ENCODE measurements at places on chromosomes 5 and 9.

- DNase-seq: no peak
Measured at GRCh38 chr5:133610489-133611356, 1.6 kb downstream of the FSTL4 start.

- no peak for DNase-seq
Measured at GRCh38 chr5:117454716-117455212, 880.1 kb upstream of the SEMA6A start.

DNA sequence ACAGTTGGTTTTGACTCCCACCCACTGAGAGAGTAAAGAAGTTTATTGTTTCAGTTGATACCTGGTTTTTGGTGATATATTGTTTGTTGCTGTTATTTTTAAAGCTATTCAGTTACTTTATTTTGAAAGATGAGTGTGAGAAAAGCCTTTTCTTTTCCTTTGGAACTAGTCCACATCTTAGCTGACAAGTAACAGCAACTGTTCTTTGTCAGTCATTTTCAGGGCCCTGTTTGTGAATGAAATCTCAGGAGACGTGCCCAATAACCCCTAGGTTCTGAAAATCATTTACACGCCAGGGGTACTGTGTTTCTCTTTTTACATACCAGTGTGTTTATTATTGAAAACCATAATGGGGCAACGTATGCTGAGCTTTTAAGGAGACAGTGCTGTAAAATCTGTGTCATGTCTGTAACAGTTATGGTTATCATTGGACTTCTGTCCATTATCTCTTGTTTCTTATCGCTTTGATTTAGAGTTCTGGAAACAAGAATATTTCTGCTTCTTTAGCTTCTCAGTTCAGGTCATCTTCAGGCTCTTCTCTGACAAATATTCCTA is 75.0 kb downstream of the LIX1 start:
- no peak for DNase-seq

DNA sequence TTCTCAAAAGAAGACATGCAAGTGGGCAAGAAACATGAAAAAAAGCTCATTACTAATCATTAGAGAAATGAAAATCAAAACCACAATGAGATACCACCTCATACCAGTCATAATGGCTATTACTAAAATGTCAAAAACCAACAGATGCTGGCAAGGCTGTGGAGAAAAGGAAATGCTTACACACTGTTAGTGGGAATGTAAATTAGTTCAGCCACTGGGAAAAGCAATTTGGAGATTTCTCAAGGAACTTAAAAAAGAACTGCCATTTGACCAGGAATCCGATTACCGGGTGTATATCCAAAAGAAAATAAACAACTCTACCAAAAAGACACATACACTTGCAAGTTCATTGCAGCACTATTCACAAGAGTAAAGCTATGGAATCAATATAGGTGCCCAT is 595.4 kb upstream of the RIOK2 start:
- DNase-seq: no peak

DNA sequence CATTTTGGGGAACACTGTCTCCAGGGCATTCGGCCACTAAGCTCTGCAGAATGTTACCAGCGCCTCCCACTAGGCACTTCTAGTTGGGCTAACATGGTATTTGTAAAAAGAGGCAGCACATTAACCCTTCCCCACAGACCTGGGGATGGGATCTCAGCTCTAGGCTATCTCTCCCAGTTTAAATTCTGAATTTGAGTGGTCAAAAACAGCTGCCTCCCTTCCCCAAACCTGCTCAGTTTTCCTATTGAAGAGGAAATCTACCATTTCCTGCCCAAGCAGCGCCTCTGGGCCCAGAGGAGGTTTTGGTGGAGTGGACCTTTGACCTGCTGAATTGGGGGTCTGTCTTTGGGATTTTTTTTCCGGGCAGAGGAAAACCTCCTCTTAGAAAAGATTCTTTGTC is 53.2 kb downstream of the ENC1 start:
- no peak for DNase-seq

- no peak for DNase-seq
Measured at GRCh38 chr9:79709743-79710674, 138.2 kb downstream of the TLE4 start.

DNA sequence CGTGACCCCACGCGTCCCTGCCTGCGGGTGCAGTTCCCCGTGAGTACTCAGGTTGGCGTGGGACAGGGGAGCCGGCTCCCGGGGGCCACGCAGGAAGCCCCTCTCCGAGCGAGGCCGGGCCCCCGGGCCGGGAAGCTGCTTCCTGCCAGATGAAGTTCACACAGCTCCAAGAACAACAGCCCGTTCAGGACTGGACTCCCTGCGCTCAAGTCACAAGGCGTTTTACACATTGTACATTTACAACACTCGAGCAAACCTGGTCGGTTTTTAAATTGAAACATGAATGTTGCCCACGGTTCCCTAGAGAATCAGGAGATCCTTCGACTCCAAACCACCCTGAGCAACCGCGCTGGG is 22.4 kb downstream of the SLC9A3 start:
- no peak for DNase-seq

- DNase-seq: peak; percentile 10
Measured at GRCh38 chr5:149434162-149435014, 55.3 kb upstream of the IL17B start.

DNA sequence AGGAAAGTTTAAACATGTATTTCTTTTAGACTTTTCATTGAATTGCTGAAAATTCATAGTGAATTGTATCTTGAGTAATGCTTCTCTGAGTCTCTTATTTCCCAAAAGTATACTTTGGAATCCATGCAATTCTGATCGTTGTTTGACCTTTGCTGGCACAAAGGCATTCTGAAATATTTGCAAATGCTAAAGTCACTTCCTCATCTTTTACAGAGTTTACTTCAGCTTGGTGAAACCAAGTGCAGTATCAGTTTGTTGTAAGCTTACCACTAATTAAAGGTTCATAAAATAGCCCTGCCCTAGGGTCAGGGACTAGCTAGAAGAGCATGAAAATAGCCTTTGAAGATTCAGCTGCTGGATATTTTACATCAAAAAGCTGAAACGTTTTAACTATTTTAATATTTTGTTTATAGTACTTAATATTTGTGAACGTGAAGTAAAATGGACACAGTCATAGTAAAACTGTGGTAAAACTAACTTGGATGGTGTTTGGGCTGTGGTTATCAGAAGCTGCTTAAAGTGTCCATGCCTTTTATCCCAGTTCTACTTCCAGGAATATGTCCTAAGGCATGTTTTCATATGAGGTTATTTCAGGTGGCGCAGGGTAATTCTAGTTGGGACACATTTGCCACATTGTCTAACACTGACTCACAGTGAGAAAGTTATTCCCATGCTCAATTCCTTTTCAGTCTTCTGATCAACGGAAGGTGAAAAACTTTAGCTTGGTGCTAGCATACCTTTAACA is 45.3 kb downstream of the SLC22A5 start:
- DNase-seq: no peak

GRCh38 chr9:36492865-36493264 is 79.8 kb upstream of the MELK start:
- no peak for DNase-seq

GRCh38 chr9:69009708-69010107 is 4.2 kb downstream of the PRKACG start:
- no peak for DNase-seq

GRCh38 chr9:31140316-31140715 is 1244.1 kb upstream of the ACO1 start:
- no peak for DNase-seq

DNA sequence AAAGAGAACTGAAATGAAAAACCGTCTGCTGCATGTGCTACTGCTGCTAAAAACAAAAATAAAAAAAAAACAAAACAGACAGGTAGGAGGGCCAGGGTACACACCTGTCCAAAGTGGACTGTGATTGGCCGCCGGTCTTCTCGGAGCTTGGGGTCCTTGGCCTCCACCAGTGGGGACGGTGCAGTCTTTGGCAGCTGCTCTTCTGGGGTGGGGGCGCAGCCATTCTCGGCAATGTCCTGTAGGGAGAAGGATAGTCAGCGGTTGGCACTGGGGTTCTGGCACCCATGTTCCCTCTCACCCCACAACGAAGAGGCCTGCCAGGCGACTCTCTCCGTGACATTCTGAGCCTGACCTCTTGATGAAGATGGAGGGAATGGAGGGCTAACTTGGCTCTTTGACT is 84.3 kb downstream of the CRB2 start:
- DNase-seq: no peak

- DNase-seq: no peak
Measured at GRCh38 chr5:116612431-116612830, 37.8 kb upstream of the SEMA6A start.

DNA sequence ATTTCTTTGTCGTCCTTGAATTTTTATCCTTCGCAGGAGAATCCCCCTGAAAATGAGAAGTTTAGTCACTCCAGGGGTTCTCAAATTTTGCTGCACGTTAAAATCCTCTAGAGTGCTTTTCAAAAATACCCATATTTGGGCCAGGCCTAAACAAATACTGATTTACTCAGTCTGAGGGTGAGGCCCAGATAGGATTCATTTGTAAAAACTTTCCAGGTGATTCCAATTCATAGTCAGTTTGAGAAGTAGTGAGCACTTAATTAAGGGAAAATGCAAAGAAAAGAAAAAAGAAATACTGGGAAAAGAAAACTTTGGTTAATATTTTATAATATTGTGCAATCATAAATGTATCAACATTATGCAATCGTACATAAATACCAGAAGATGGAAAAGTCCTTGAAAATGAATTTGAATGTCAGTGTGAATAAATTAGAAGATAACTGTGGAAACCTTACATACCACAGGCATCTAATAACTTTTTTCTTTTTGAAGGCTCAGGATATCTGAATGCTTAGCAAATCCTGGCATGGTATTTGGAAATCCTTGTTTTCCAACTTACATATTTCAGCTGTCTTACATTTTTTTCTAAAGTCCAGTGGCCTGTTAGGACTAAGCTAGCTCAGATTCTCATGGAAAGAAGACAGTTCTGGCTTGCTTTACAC is 116.5 kb upstream of the DAPK1 start:
- DNase-seq: no peak

GRCh38 chr5:157596487-157596886 is 20.9 kb upstream of the ADAM19 start:
- DNase-seq: no peak

GRCh38 chr9:132862533-132862932 is 15.6 kb downstream of the AK8 start:
- DNase-seq: no peak

DNA sequence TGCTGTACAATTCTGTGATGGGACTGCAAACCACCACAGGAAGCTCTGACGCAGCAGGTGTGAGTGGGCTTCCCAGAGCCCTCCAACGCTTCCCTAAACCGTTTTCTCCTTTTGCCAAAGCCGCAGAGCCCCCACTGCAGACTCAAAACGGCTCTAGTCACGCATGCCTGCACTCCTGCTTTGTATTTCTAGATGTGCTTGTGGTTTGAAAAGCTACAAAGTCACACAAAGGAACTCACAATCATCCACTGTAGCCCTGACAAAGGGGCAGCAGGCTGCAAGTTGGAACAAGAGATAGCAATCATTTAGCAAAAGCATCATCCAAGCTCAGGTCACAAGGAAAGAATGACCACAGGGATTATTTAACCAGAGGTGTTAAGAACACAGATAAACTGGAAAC is 79.3 kb downstream of the PTPN3 start:
- DNase-seq: no peak

DNA sequence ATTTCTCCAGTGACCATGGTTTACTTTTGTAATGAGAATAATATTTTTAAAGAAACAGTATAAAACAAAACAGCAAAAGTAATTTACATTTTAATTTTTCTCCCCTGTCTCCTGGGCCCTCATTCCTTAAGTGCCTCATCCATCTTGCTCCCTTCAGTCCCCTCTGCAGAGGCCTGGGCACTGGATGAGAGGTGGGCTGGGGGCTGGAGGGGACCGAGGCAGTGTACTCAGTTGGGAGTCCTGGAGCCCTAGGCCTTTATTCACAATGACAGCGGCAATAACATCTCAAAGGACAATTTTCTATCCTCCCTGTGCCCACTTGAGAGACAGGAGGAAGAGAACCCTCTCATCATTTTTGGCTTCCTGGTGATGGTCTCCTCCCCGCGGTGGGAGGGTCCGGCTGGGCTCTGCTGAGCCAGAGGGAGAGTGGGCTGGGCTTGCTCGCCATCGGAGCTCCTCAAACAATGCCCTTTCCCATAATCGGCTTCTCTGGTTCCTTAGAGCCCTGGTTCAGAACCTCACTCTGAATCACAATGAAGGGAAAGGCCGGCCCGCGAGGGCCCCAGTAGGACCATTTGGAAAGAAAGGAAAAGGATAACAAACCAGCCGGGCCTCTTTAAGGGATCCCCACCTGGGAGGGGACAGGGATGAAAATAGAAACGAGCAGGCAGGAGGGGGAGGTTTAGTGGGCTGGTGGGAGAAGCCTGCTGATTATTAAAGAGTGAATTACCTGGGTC is 9.7 kb upstream of the SMIM32 start:
- no peak for DNase-seq

GRCh38 chr9:108021096-108021710 is 531.6 kb upstream of the KLF4 start:
- no peak for DNase-seq

DNA sequence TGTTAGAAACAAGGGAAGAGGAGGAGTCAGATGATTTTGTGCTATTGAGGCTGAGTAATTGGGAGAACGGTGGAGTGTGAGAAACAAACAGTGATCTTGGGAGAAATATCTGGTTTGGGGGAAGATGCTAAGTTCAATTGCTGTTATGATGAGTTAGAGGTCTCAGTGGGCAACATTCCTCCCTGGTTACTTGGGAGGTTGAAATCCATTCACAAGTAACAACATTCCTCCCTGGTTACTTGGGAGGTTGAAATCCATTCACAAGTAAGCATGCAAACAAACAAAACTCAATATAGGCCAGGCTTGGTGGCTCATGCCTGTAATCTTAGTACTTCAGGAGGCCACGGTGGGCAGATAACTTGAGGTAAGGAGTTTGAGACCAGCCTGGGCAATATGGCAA is 38.7 kb downstream of the AGXT2 start:
- no peak for DNase-seq

GRCh38 chr9:92795598-92796336 is 31.1 kb upstream of the BICD2 start:
- DNase-seq: no peak

GRCh38 chr9:91899219-91899563 is 50.8 kb downstream of the ROR2 start:
- DNase-seq: no peak

DNA sequence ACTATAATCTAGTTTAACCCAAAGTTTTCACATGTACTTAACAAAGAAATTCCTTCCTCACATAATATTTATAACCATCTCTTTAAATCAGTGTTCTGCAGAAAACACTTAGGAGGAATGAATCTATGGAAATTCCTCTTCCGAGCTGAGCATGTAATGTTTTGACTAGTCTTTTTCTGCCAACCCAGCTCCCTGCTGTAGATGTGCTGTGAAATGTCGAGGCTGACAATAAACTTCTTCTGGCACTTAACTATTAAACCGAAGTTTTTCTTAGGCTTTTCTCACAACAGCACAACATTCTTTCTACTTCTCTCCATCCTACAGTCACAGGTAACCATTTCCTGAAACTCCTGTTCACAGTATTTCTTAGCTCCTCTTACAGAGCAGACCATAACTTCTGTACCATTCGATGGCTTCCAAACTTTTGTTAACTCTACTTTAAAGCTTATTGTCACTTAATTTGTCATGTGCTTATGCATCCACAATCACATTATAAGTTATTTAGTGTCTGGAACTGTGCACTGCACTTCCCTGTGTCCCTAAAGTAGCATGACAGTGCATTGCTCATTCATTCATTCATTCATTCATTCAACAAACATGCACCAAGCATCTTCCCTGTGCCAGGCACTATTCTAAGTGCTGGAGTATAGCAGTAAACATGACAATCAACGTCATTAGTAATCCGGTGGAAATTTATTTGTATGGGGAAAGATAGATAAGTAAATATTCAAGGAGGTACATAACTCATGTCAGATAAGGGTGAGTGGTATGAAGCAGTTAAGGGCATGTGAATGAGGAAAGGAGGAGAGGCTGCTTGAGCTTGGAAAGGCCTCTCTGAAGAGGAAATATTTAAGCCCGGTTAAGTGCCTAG is 54.6 kb downstream of the TSSK1B start:
- no peak for DNase-seq
